Cerebellum (tissue), 4 donors: ENCODE measurements at places on chromosomes 7 and 10.

GRCh38 chr7:94311515-94311914, 83.2 kb upstream of the COL1A2 start:
- no peak for DNase-seq

GRCh38 chr10:8044331-8044907, 10.1 kb upstream of the GATA3 start:
- no peak for DNase-seq

- no peak for DNase-seq
These were observed at the start of gene TNRC18 for GRCh38 chr7:5423306-5423975. TSS of gene TNRC18 (minus strand) at chr7:5423834. CDS start at chr7:5421246, 2,588 bp downstream.

DNA sequence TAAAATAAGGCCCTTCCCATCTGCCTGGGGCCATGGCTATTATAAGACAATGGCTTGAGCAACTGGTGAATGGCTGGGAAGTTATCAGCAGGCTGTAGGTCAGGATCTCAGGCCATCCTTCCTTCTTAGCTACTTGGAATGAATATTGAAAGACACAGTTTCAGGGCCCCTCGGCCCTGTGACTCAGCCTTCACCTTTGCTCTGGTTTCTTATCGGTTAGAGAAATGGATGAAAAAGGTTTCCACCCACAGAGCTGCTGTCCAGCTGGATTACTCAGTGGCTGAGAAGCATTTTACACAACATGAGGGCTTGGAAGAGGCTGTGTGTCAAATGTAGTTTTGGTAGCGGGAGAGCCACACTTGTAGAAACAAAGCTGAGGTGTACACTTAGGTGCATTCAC, 9.4 kb downstream of the ACSL5 start:
- no peak for DNase-seq

- no peak for DNase-seq
These were observed 19.3 kb downstream of the MACC1 start for GRCh38 chr7:20197837-20198236.

- peak; percentile 91 for DNase-seq
These were observed 10.0 kb upstream of the CHCHD1 start for GRCh38 chr10:73771722-73772280.

GRCh38 chr10:22389856-22390589, 44.7 kb downstream of the SPAG6 start:
- DNase-seq: no peak

GRCh38 chr10:44382981-44383748, 1.7 kb downstream of the CXCL12 start:
- no peak for DNase-seq

DNA sequence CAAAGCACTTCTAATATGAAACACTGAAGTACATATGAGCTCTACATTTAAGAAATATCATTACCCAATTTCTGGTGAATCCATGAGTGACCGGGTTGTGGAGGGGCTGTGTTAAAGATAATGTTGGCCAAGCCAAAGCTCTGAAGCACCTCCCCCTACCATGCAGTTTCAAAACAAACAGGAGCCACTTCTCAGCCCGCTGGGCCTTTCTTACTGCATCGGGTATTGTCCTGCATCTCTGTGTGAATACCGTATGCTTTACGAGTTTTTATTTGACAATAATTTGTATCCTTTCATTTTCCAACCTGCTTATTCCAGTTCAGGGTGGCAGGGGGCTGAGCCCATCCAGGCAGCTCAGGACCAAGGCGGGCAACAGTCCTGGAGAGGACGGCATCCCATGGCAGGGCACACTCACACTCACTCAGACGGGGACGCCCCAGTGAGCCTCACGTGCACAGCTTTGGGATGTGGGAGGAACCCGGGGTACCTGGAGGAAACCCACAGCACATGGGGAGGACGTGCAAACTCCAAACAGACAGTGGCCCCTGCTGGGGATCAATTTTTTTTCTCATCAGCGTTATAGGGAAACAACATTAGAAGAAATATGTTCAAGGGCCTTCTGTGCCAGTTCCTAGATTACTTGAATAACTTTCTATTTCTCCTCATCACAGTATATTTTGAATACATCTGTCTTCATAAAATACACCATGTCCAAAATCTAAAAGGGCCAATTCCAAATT, 1.9 kb downstream of the RNF32 start:
- no peak for DNase-seq

DNA sequence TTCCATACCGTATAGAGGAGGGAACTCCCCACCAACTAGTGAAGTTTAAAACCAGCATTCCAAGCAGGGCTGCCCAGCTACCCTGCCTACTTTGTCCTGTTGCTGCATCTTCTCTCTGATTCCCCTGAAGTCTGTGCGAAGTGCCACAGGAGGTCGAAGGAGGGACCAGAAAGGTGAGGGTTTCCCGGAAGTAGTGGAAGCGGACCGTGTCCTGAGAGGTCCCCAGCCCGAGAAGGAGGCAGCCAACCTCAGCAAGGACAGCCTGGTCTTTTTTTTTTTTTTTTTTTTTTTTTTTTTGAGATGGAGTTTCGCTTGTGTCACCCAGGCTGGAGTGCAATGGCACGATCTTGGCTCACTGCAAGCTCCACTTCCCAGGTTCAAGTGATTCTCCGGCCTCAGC, 671.9 kb upstream of the GALNT17 start:
- DNase-seq: no peak

DNA sequence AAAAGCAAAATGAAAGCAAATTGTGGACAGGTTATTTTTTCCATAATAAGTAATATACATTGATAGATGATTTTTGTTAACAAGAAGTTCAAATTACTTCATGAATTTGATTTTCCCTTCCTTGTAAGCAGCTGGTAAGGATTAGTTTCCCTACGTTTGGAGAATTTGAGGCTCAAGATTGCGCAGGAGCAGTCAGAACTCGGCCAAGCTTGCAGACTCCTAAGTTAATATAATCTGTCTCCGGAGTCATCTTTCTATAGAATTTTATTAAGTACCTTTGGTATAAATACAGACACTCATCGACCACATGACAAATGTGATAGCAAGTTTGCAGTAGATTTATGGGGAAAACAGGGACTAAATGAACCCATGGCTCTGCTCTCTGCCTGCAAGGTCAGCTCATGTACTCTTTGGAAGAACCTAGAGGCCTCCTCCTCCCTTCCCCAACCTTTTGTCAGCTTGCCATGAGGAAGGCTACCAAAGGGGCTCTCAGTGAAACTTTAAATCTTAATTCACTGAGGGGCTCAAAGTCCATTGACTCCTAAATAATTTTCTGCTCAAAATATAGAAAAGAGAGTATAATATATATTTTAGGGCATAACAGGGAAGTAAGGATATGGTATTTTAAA, 89.2 kb upstream of the CTTNBP2 start:
- DNase-seq: no peak

- no peak for DNase-seq
These were observed 363.4 kb downstream of the KCNMA1 start for GRCh38 chr10:77274046-77274795.

DNA sequence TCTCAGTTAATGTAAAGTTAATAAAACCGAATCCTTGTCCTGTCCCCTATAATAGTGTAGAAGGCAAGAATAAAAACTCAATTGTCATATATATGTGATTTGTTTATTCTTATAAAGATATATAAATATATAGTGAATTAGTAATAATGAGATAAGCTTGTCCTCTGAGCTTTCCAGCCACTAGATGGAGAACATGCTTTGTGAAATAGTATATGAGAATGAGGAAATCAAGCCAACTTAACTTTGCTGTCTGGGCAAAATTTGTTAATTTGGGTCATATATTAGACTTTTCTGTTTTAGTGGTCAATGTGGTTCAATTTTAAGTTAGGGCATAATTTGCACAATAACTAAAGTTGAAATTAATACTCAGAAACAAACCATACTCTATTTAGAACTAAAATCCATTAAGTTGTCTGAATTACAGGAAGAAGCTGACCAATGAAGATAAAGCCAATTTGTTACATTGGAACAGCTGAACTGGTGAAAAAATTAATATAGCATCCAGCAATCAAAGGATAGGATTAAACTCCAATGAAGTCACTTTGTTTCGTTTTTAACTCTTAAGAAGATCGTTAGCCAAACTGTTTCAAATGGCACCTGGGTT, 595.0 kb downstream of the ARL4A start:
- peak; percentile 53 for DNase-seq

DNA sequence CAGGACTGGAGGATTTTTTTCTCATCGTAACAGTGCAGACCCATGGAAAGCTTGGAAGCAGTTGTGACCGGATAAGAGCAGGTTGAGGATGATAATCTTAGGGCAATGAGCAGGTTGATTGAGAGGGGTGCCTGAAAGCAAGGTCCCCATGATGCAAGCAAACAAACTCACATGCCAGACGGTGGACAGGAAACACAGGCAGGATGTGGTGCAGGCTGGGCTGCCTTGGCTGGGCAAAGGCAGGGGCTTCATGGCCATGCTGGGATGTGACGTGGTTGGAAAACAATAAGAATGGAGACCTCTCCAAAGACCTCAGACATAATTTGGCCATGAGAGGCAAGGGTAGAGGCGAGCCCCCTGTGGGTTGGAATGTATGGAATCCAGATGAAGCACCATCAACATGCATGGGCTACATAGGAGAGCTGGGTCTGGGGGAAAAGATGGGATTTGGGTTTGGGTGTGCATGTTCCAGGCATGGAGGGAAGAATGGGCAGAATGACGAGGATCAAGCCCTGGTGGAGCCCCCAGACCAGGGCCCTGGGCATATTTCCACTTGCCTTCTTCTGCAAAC, 58.3 kb downstream of the IKZF1 start:
- no peak for DNase-seq

- no peak for DNase-seq
These were observed 21.9 kb upstream of the CPN1 start for GRCh38 chr10:100103581-100103980.

DNA sequence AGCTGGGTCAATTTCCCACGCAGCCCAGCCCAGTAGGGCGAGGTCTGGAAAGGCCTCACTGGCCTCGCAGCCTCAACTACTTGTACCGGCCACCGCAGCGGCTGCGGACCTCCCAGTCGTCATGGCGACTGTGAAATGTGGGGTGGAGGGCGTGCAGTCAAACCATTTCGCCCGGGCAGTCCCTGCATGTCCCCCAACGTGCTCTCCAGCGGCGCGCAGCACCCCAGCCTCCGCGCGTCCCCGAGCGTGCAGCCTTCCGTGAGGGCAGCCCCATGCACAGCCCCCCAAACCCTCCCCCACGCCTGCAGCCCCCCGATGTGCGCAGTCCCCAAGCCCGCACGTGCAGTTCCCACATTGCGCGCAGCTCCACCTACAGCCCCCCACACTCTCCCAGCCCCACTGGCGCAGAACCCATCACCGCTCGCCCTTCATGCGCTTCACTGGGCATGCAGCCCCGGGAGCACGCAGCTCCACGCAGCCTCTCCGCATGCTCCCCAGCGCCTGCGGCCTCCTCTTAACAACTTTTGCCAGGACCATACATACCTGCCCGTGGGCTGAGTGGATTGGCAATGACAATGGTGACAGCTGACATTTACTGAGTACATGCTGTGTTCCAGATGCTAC, 34.5 kb upstream of the SFTPD start:
- no peak for DNase-seq

DNA sequence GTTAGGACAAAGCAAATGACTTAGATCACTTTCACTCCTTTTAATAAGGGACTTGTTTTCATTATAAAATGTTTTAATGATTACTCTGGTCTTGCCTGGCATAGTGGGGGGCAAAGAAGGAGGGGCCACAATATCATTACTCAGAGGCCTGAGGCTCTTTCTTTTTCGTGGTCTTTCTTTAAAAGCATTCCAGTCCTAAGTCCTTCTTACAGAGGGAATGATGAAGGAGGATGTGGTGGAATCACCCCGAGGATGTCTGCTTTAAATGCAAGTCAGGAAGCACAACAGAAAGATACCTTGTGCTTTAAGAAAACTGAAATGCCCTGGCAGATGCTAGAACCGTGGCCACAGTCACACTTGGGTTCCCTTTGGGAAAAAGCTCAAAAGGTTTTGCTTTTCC, 379.1 kb downstream of the INHBA start:
- no peak for DNase-seq

GRCh38 chr10:35339942-35340341, 3.6 kb downstream of the CCNY start:
- DNase-seq: no peak

- no peak for DNase-seq
These were observed 23.7 kb upstream of the ITGB1 start for GRCh38 chr10:32981760-32982159.

DNA sequence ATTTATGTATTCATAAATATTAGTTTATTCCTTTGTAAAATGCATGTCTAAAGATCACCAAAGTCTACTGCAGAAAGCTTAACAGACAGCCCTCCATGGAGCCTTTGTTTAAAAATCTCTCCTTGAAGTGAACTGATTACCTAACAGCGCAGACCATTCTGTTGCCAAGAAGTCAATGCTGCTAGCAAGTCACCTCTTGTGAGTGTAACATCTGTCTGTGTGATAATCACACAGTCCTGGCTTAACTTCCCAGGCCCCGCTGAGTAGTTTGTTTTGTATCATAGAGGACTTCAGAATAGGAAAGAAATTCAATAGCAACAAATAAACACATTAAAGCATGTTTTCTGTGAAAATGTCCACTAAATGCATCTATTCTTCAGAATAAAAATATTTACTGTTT, 435.3 kb upstream of the IGFBP3 start:
- DNase-seq: no peak

- no peak for DNase-seq
These were observed 19.6 kb downstream of the CUL2 start for GRCh38 chr10:35070521-35070920.

GRCh38 chr7:142808802-142809583, 38.2 kb downstream of the PRSS2 start:
- no peak for DNase-seq

GRCh38 chr7:34385384-34385783, 272.6 kb upstream of the NPSR1 start:
- no peak for DNase-seq

DNA sequence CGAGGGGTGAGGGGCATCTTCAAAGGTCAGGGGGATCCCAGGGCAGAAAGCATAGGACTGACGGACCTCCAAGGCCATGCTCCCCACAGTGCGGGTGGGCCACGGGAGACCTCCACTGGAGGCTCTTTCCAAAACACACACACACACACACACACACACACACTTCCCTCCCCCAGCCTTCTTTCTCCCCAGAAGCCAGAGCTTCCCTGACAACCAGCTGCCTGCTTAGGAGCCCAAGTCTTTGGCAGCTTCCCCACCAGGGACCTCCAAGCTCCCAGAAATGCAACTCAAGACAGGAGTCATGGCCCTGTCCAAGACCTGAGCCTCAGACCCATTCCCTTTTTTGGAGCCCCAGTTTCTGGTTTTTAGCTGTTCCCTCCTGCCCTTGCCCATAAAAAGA, 710 bp upstream of the C10orf105 start:
- no peak for DNase-seq
